ENCODE measurements at places on chromosomes 6 and 20. TPM values are rescaled to one million over a fixed set of nuclear protein-coding genes. Genes with fewer than 3 reads are reported as not detected.

DNA sequence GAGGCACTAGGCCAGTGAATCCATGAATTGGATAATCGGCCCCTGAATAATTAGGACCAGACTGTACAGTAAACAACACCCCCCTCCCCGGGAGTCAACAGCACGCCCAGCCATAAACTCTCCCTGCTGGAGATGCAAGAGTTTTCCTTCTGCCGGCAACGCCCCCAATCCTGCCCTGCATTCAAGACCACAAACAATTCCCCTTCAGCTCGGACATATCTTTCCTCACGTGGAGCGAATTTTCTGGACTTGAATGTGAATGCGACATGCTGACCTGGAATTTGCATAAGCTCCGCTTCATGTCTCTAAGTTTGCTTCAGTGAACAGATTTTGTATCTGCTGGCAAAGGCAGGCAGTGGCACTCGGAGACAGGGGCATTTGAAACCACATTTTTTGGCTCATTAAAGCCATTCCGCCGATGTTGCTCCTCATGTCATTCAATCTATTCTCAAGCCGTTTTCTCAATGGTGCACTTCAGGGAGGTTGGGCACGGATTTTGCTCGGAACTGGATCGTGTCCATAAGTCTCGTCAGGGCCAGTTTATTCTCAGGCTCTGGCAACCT is 38.0 kb upstream of the GMPR start:
- DNase-seq: no peak

DNA sequence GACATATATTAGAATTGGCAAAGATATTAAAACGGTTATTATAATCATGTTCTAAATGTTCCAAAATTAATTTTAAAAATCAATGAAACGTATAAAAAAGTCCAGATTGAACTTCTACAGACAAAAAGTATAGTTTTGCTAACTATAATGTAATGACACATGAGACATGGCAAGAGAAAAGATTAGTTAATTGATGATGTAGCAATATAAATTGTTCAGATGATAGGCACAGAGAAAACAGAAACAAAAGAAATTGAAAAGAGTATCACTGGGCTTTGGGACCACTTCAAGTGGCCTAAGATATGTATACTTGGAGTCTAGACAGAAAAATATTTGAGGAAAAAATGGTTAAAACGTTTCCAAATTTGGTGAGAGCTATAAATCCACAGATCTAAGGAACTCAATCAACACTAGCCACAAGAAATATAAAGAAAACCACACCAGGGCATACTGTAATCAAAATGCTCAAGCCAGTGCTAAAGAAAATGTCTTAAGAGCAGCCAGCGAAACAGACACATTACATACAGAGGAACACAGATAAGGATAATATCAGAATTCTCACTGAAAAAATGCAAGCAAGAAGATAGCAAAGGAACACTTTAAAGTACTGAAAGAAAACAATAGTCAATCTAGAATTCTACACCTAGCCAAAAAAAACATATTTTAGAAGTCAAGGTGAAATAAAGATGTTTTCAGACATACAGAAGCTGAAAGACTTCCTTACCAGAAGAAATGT is 172.6 kb upstream of the FOXQ1 start:
- no peak for DNase-seq

- DNase-seq: no peak
Measured at GRCh38 chr20:63741676-63742380, 2.3 kb downstream of the SLC2A4RG start.

DNA sequence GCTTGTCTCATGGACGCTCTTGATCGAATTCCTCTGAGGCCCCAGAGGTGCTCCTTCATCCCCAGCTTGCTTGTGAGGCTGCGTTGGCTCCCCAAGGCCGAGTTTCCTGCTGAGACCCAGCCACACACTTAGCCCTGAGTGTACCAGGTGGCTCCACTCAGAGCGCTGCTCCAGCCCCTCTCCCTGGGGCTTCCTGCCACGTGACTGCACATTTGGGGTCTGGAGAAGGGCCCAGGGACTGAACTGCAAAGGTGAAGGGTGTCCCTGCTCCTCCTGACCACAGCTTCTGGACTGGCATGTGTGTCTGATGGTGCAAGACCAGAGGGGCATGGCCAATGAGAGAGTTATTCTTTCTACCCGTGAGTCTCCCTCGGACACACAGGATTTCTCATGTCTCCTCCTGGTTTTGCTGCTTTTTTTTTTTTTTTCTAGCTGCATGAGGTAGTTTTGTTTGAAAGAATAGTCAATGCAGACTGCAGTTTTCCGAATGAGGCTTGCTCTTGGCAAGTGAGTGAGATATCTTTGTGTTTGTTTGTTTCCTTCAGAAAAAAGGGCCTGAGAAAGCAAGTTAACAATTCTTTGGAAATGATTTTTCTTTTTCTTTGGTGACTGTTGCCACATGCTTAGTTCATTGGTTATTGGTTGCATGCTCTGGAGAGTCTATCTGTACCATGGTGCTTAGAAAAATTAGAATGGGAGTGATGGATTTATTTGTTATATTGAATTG is 3.1 kb upstream of the ZNF831 start:
- DNase-seq: no peak

GRCh38 chr6:1113916-1114540 is 197.9 kb upstream of the FOXQ1 start:
- DNase-seq: no peak

GRCh38 chr6:123276546-123276980 is 280.5 kb downstream of the CLVS2 start:
- no peak for DNase-seq

- DNase-seq: peak; percentile 69
Measured at GRCh38 chr20:17530716-17531664, at the start of gene BFSP1. Gene BFSP1 (minus strand): TSS chr20:17531379. CDS start chr20:17531329, 50 bp downstream.

GRCh38 chr6:169495601-169496000 is 206.2 kb downstream of the WDR27 start:
- DNase-seq: no peak

- DNase-seq: no peak
Measured at GRCh38 chr6:22643780-22644179, 74.4 kb downstream of the HDGFL1 start.

Gene CTCFL
- total RNA-seq: 0.06 TPM

Gene RIPPLY2
- total RNA-seq: 5.4 TPM

Gene MRS2
- 46.7 TPM for total RNA-seq

Gene NR2E1
- total RNA-seq: 2.1 TPM

Gene ZNF334
- 0.54 TPM for total RNA-seq

Gene CD83
- total RNA-seq: 20.1 TPM

Data from Daoy (cell line).